ENCODE measurements at places on chromosomes 5 and 9.

DNA sequence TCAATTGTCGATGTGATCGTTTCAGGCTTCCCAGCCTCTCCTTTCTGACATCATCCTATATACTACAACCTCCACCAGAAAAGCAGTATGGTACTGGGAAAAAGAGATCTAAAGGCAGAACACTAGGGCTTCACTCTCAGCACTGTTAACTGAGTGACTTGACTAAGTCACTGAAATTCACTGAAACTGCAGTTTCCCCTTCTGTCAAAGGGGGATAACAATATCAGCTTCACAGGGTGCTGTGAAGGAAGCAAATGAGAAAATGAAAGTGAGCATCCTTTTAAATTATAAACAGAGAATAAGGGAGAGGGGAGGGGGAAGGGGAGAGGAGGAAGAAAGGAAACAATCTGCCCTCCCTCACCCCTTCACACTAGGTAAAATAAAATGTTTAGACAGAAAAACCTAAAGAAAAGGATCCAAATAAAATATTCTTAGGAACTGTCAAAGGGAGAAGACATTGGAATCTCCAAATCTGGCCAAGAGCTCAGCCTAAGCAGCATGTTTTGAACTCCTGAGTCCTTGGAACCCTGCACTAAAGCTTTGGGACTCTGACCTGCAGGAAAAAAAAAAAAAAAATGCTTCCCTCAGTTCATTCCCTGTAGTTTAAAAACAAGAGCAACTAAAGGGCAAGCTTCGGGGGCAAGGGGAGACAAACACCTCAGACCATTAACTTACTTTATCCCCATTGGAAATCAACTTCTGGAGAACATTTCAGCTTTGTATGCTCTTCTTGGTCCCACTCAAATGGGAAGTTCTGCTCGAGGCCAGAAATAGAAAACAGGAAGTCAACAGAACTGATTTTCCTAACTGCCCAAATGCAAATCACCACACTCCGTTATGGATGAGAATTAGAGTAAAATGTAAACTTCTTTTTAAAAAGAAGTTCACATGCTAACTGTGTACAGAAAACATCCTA lies 178.3 kb downstream of the DEPDC1B start:
- DNase-seq = no peak

GRCh38 chr5:107289030-107289714 lies 381.6 kb downstream of the EFNA5 start:
- no peak for DNase-seq

DNA sequence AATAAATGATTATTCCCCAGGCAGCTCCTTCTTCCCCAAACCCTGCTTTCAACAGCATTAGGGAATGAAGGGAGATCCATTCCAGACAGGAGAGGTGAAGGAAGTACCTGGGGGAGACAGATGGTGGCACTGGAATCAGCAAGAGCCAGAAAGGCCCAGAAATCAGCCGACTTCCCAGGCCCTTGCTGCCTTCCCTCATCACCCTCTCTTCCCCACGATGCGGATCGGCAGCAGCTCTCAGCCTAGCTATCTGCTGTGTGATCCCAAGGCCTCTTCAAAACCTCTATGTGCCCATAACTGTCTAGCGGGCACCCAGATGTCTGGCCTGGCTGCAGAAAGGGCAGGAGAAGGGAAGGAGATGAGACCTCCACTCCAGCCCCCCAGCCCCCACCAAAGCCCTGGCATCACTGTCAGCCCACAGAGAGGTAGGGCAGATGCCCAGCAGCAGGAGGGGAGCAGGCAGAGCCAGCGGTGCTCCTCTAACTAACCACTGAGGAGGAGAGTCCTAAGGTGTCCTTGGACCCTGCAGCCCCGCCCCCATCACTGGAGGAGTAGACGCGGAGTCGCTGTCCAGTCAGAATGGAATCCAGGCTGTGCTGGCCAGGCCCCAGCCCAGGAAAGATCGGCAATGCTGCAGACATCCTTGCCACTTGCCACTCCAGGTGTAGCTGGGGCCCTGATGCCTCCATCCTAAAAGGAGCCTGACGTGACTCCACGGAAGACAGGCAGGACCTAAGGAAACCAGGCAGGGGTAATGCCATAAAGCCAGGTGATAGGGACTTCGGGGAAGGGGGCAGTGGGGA lies 12.7 kb downstream of the CNTFR start:
- DNase-seq = no peak

GRCh38 chr5:16957304-16958196 lies 21.5 kb upstream of the MYO10 start:
- DNase-seq = no peak

DNA sequence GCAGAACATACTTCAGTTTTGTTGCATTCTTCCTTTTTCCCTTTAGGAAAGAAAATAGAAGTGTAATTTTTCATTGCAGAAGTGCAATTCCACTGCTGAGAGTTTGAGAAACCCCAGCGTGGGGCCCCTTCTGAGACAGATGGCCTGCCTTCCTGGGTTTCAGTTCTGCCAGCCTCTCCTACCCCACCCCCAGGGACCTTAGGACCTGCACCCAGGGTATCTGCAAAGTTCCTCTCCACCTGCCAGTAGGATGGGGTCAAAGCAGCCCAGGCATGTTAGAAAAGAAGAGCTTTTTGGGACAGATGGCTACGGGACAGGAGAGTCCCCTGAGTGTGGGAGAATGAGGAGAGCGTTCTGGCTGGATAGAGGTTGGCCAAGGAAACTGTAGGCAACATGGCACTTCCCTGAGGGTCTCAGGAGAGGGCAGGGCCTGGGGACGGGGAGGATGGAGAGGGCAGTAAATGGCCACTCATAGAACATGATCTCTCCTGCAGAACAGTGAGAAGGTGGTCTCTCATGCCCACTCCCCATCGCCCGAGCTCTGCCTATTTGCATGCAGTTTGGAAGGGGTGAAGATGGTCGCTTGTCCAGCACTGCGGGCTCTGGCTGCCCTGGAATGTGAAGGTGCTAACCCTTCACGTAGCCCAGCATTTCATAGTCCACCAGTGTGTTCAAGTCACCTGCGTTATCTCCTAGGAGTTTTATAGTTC lies at the start of gene TIFAB:
Gene TIFAB (minus strand): TSS at position 31 of the 710 bp plus-strand sequence. CDS start 2,412 bp downstream, outside the sequence.
- DNase-seq = no peak

DNA sequence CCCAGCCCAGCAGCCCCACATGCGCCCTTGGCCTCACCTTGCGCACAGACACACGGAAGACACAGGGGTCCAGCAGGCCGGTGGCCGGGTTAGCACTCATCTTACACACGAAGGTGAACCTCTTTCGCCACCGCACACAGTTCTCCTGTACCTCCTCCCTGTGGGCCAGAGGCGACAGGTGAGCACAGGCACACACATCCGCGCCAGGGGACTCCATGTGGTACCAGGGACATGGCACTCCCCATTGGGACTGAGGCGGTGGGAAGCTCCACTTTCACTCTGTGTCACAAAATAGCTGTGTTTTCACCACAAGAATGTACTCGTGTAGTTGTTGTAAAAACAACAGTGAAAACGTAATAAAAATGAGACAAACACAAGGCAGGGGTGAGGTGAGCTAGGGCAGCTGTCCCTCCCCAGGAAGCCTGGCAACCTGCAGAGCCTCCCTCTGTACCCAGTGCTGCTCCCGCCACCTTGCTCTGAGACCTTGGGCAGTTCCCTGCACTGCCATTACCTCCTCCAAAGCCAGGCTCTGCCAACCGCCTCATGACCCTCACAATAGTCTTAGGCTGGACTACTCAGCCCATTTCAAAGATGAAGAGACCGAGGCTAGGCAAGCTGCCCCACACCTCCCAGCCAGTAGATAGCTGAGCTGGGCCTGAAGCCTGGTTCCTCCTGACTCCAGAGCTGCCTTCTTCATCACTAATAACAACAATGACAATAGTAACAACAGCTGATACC lies 16.3 kb upstream of the DPM2 start:
- DNase-seq = no peak

GRCh38 chr5:67265951-67266350 lies 69.4 kb upstream of the CD180 start:
- no peak for DNase-seq

GRCh38 chr5:103624035-103624480 lies 61.5 kb upstream of the NUDT12 start:
- DNase-seq = no peak

Data from HuH-7.5 (cell line).